ENCODE measurements at places on chromosomes 5 and 9.

- no peak for DNase-seq
Observed at GRCh38 chr5:66909364-66909763, 287.2 kb downstream of the CD180 start.

GRCh38 chr9:29928072-29928471, 2354.8 kb upstream of the C9orf72 start:
- no peak for DNase-seq

DNA sequence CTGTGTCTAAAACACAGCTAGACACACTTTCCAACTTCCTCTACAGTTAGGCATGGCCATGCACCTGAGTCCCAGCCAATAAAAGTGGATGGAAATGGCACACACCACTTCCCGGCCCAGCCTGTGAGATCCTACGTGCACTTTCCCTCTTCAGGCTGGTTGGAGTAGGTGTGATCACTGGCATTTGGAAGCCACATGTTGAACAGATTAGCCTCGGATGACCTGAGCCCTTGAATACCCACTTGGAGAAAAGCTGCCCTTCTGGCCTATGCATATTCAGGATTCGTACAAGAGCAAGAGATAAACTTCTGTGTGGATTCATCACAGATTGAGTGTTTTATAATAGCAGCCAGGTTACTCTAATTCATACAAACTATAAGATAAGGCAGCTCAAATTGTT, 359.0 kb upstream of the SLC30A5 start:
- DNase-seq: no peak

DNA sequence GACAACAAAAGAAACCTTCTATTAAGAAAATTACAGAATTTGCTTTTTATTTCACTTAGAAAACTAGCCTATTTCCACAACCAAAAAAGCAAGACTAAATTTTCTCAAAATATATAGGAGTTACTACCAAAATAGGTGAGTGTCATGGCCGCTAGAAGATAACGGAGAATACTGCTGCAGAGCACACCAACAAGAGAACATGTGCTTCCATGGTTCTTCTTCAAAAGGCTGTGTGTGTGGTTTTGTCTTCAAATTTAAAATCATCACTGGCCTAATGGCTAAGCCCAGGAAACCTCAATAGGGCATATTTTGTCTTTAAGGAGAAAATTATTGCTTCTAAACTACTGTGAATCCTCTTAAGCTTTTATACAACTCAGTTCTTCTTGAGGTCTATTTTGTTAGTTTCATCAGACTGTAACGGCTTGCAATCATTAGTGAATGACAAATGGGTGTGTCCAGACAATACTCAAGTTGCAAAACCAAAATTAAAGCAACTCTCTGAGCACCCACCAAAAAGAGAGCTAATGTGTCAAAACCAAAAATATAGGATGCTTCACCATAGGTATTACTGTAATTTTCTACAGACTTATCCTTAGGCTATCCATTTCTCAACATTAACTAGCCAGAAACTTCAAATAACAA, 3.3 kb downstream of the SETX start:
- no peak for DNase-seq

- no peak for DNase-seq
Observed at GRCh38 chr5:156687514-156687913, 162.6 kb upstream of the PPP1R2B start.

- DNase-seq: no peak
Observed at GRCh38 chr5:113276001-113276400, 158.8 kb downstream of the TSSK1B start.

DNA sequence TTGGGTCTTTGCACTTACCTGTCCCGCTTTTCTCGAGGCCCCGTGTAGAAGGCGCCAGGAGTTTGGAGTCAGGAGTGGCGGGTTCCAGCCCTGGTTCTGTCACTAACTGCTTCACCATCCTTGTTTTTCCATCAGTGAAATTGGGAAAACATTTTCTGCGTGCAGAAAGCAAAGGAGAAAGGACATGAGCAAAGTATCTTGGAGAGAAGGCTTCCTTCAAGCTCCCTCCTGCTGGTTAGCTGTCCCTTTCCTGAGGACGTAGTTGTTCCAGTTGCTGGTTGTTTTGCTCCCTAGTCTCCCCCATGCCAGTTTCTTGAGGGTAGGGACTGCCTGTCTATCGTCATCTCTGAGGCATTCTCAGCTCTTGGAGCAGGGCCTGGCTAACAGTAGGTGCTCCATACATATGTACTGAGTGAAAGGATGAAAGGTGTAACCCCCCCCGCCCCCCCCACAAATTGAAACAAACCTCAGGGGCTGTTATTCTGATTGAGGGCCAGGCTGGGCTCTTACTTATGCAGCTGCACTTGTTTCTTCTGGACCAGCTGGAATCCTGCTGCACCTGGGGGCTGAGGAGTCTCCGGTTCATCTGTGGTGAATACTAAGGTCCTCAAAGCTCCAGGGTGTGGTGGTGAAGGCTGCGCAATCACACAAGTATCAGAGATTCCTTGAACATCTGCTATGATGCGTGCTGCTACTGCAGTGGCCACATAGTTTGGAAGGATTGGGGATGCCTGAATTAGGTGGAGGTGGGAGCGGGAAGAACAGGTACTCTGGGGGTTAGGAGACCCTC, 1.0 kb downstream of the SMIM3 start:
- no peak for DNase-seq

GRCh38 chr5:78562714-78563330, 85.8 kb downstream of the LHFPL2 start:
- no peak for DNase-seq

DNA sequence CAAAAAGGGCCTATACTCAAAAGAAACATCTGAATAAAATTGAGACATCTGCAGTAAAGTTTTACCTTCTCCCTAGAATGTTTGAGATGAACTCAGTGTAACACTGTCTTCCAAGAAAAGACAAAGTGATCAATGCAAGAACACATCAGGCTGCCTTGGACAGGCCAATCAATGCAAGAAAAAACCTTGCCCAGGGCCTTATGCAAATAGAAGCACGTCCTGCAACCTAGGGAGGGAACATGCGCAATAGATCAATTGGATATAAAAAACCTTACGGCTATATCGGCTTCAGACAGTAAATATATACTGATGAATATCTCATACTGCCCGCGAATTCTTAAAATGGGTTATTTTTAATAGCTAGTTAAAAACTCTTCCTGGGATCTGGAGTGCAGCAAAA, 66.4 kb upstream of the POU5F2 start:
- no peak for DNase-seq

DNA sequence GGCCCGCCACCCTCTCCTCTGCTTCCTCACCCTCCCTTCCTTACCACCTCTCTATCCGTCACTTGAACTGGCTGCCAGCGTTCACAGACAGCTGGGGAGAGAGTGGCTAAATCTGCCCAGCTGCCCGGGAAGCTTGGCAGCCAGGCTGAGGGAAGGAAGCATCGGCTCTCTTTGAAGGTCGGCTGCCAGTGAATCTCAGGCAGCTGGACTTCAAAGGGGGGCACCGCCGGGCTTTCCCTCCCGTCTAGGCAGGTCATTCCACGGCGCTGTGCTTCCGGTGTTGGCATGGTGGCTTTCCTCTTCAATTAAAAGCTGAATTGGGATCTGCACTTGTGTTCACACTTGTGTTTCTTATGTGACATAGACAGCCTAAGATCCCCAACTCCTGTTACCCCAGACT, 174.0 kb downstream of the GDNF start:
- DNase-seq: no peak

DNA sequence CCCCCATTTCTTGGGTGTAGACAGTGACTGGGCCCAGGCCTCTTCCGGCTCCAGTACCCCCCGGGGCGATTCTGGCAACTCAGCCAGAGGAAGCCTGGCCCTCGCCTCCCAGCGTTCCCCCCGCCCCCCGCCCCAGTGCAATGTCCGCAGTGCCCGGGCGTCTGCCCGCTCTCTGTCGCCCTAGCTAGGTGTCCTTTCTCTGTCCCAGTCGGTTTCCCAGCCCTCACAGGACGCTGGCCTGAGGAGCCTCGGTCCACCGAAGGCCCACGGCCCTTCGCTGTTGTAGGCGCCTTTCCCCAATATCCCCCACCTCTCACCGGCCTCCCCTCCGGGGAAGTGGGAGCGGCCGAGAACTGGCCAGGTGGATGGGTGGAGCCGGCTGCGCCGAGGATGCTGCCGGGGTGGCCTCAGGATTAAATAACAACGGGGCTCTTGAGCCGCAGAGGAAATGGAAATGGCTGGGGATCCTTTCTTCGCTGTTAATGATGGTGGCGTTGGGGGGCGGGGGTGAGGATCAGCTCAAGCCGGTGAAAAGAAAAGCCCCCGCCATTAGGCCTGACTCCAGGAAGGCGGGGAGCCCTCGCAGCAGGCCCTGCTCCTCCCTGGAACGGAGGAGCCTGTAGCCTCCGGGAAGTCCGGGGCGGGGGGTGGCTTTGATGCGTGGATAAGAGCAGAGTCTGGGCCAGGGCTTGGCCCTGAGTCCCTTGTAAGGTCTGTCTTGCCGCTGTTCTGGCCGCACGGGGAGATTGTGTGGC, 1.1 kb upstream of the SPRY4 start:
- no peak for DNase-seq

DNA sequence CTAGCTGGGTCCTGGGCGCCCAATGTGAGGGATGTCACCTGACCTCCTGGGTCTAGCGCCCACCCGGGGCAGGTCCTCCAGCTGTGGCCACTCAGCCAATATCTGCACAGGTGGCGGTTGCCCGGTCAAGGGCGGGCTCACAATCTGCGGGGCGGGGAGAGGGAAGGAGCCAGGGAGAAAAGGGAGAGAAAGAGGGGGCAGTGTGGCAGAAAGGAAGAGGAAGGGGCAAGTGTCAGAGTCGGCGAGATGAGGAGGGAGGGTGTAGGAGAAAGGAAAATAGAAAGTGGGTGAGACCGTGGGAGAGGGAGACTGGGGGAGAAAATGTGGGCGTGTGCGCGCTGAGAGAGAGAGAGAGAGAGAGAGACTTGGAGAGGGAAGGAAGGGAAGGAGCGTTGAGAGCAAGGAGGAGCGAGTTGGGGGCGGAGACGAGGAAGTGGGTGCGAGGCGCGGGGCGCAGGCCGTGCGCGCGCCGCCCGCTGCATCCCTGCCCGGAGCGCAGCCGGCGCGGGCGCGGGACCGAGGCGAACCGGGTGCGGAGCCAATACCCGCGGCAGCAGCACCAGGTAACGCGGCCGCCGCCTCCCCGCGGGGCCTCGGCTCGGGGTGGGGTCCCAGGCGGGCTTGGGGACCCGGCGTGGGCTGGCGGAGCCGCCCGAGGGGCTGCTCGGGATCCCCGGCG, at the start of gene HRH2:
Gene HRH2 (plus strand): TSS at position 479 of the 679 bp plus-strand sequence. CDS start 25,163 bp downstream, outside the sequence.
- no peak for DNase-seq

- no peak for DNase-seq
Observed at GRCh38 chr5:140966293-140967225, at the start of gene PCDHAC2. Gene PCDHAC2, plus strand, starts transcription at chr5:140966476. Its CDS starts 291 bp downstream, at chr5:140966767.

DNA sequence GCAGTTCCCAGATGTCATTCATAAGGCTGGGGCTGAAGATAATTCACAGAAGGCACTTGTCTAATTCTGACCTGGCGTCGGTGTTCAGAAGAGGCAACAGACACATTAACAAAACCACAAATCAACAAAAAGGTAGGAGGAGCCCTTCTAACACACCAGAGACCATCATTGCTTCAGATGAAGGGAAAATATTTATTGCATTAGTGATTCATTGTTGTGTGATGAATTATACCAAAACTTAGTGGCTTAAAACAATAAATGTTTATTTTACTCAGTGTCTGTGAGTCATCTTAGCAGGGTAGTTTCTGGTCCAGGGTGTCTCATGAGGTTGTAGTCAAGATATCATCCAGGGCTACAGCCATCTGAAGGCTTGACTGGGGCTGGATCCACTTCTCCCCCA, 91.3 kb upstream of the KIF2A start:
- no peak for DNase-seq

DNA sequence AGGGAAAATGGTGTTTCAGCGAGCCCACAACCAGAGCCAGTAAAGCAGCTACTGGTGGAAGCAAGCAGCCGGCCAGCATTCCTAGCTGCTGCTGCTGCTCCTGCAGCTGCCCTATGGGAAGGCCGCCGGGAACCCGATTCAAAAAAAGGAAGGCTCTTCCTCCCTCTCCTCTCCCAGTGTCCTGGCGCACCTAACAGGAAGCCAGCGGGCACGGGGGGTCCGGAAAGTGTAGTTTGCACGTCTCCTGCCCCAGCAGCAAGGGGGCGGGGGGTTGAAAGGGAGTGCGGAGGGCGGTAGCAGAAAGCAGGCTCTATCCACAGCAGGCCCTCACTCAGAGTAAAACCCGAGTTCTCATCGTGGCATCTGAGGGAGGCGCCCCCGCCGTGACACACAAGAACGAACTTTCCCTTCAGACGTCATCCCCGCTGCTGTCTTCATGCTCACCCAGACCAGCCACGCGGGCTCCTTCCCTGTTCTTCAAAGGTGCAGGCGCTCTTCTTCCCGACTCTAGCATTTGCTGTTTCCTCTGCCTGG, 16.5 kb downstream of the GRXCR2 start:
- DNase-seq: no peak

DNA sequence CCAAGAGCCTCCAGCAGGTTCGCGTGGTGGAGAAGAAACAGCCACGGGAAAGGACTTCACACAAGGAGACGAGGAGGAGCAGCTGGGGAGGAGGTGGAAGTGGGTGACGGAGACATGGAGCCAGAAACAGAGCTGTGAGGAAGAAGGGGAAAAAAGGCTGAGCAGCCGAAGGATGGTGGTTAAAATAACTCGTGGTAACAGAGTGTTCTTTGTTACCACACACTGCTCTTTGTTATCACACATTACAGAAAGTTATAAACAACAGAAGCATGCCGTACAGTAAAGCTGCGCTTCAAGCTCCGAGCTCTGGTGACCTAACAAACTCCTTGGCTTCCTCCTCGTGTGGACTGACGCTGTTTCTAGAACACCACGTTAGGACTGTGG, 215.4 kb downstream of the GLIS3 start:
- DNase-seq: no peak
